Activated CD4-positive, alpha-beta T cell treated with anti-CD3 and anti-CD28 coated beads for 24 hours (primary cell): ENCODE measurements at places on chromosomes 6 and 20.

GRCh38 chr20:49594143-49594930 is 26.4 kb upstream of the PTGIS start:
- peak; percentile 60 for DNase-seq

- no peak for DNase-seq
Observed at GRCh38 chr6:43383021-43383667, 13.7 kb upstream of the ZNF318 start.

- no peak for DNase-seq
Observed at GRCh38 chr6:359261-360035, 32.1 kb upstream of the IRF4 start.

GRCh38 chr6:8181951-8182845 is 79.8 kb upstream of the EEF1E1 start:
- no peak for DNase-seq

DNA sequence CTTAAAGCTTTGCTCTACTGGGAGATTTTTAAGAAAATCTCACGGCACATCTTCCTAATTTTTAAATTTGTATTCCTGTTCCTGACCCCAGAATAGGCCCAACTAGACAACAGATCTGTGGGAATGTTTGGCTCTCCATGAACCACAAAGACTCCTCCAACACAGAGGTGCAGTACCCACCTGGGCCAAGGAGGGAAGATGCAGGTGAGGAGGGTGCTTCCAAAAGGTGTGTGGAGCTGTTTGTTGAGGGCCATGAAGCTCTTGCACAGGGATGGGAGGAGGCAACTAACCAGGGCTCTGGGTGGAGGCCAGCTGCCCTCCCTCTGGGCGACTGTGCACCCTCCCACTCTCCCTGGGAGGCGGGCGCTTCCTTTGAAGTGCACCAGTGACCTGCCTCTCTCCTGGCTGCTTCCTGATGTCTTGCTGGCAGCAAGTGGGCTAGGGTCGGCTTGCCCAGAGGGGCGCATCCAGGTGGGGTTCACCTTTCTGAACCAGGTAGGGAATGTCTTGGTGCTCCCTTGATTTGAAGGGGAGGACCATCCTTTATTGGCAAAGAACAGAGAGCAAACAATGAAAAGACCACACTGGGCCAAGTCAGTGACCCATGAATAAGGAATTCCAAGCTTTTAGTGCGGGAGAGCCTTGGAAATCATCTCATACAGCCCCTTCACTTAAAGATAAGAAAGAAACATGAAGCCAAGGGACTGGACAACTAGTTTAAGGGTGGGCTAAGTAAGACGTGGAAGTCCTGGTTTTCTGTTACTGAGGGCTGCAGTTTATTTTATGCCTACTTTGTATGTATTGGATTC is 76.0 kb downstream of the ANKRD6 start:
- DNase-seq = no peak

- DNase-seq = no peak
Observed at GRCh38 chr6:107246972-107247615, 131.8 kb upstream of the BEND3 start.

GRCh38 chr6:73520688-73521350 is at the start of gene EEF1A1:
Gene EEF1A1, minus strand, starts transcription at chr6:73521032. Its CDS starts 1,006 bp downstream, at chr6:73520026.
- DNase-seq = peak; percentile 100

GRCh38 chr20:60052322-60052721 is 94.1 kb downstream of the CDH26 start:
- no peak for DNase-seq

DNA sequence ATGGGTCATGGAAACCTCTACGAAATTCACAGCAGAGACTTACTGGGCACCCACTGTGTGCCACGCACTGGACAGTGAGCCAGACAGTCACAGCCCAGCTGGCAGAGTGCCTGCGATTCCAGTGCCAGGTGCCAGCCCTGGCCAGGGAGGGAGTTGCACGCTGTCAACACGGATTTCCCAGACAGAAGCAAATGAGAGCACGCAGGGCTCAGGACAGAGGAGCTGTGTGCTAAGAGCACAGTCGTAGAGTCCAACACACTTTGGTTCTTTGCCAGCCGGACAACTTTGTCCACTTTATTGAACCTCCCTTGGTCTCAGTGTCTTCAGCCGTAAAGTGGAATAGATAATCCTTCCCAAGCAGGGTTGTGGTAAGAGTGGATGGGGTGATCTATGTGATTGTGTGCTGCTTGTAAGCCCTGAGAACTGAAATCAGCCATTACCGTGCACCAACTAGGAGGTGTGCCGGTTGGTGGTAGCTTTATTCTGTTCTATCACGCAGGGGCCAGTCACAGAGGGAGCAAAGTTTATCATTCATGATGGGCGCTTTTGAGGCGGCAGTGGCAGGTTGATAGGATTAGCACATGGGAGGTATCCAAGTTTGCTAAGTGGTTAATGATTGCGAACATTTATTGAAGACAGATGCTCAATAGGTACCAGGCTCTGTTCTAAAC is 40.6 kb downstream of the SIRPA start:
- DNase-seq = no peak

GRCh38 chr6:106446983-106447382 is 86.5 kb downstream of the CRYBG1 start:
- DNase-seq = no peak
